GM12891 (cell line): ENCODE measurements at places on chromosomes 13 and 19.

DNA sequence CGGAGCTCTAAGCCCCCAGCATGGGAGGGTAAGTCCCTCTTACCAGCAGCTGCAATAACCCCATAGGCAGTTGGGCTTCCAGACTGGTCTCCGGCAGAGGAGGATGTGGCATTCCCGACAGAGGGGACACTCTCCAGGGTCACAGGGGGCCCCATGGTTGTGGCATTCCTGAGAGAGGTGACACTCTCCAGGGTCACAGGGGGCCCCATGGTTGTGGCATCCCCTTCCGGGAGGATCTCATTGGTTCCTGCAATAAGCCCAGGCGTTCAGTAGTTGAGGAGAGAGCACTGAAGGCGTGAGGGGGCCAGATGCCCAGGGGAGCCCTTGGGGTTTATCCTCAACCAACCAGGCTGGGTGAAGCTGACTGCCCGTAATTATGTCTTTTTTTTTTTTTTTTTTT lies 5.4 kb downstream of the CD320 start:
- DNase-seq, result no peak

- DNase-seq, result peak; percentile 94
These were observed 41.4 kb downstream of the LYL1 start for GRCh38 chr19:13060964-13061927.

DNA sequence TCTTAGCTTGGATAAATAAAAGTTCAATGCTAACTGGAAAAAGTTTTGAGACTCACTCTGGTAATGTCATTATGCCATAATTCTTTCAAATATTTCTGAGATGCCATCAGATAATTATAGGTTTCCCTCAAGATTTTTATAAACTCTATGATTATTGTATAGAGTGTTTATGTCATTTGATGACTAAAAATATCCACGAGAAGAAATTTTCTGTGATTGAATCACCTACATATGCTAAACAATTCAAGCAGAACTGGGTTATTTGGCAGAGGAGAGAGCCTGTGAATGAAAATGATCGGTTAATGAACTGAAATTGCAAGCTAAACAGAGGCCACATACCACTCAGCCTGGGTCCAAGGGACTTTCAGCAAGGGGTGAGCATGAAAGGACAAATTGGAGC lies 92.6 kb upstream of the TSC22D1 start:
- DNase-seq, result no peak

GRCh38 chr19:50490991-50491472 lies 14.4 kb upstream of the GARIN5A start:
- no peak for DNase-seq

GRCh38 chr13:28623782-28624706 lies 34.9 kb upstream of the POMP start:
- DNase-seq, result no peak
